Activated CD4-positive, CD25-positive, alpha-beta regulatory T cell treated with anti-CD3 and anti-CD28 coated beads, Interleukin-2, amount 50 U/mL, for 72 hours (primary cell): ENCODE measurements at places on chromosomes 6 and 20.

DNA sequence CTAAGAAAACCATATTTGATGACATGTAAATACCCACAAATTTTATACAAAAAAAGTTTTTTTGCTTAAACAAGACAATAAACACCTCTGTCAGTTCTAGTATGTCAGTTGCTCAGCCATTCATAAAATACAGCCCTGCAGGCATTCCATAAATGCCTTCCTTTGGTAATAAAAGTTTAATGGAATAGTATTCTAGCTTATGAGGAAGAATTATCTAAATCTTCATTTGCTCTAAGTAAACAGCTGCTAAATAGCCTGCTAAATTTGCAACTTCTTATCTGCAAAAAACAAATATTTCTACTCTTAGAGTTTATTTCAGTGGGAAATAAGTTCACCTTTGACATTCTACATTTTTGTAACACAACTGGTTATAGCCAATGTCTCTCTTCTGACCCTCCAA, 108.8 kb downstream of the SMLR1 start:
- no peak for DNase-seq

GRCh38 chr6:136564180-136564579, 14.0 kb upstream of the MAP7 start:
- DNase-seq = no peak

DNA sequence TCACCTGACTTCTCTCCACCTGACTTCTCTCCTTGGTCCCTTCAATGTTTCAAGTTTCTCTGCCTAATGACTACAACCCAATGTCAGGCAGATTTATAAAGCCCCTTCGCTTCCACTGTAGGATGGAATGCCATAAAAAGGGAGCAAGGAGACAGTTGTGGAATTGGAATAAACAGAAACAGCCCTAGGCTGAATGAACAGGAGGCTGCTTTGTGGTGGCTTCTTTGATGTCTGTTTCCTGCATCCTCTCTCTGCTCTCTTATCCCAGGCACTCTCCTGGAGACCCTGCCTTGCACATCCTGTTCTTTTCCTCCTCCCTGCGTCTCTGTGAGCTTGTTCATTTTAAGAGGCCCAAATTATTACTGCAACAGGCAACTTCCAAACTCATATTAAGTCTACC, 16.9 kb downstream of the MUCL3 start:
- no peak for DNase-seq

- DNase-seq = no peak
Measured at GRCh38 chr6:92879526-92879925, 539.8 kb downstream of the EPHA7 start.

DNA sequence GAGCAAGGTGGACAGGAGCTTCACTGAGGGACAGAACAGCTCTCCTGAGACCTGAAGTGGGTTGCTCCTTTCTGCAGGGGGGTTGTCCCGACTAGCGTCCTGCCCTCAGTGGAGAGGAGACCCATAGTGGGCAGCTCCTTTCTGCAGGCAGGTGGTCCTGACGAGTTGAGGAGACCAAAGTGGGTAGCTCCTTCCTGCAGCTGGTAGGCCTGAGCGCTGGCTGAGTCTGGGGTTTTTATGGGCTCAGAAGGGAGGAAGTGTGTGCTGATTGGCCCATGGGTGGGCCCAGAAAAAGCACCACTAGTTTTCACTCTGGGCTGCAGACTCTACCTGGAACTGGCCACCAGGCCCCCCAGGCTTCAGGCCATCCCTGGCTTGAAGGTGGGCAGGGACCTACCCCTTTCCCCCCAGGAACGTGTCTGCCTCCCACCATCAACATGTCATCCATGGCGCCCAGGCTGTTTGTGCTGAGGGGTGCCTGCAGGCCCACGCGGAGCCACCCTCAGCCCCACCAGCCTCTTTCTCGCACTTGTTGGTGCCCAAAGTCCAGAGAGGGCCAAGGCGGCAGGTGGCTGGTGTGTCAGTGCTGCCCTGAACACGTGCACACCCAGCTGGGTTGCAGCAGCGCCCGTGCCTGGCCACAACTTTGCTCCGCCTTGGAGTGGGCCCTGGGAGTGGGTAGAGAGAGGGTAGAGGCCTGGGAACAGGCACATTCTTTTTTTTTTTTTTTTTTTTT, 1.6 kb upstream of the DEK start:
- no peak for DNase-seq

DNA sequence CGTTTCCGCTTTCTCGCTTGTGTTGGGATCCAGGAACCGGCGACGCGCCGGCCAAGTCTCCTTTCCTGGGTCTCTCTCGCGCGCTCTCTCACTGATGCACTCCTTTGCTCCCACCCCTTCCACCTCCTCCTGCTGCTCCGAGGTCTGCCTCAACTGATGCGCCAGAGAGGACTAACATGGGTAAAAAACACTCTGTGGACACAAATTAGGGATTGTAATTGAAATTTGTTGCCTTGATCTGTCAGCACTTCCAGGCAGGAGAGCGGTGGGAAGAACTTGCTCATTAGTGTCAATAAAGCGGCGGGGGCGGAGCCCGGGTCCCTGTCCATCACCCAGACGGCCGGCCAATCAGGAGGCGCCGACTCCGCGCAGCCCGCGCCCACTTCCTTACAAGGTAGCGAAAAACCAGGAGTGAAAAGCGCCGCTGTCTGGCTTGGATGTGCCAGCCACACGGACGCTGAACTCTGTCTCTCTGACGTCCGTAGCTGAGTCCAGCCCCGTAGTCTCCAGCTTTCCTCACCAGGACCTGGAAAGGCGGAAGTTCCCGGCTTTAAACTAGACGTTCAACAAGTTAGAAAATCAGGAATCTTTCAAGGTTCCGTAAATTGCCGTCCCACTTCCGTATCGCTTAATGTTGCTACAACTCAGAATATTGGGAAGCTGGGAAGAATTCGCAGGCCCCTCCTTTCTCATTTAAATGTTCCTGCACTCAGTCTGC, at the start of gene TBX18:
TSS of gene TBX18 (minus strand) at position 267 of the 718 bp plus-strand sequence. CDS start 417 bp downstream, outside the sequence.
- no peak for DNase-seq

DNA sequence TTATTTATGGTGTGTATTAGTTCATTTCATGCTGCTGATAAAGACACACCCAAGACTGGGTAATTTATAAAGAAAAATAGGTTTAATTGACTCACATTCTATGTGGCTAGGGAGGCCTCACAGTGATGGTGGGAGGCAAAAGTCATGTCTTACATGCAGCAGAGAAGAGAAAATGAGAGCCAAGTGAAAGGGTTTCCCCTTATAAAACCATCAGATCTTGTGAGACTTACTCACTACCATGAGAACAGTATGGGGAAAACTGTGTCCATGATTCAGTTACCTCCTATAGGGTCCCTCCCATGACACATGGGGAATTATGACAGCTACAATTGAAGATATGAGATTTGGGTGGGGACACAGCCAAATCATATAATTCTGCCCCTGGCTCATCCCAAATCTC, 150.0 kb upstream of the AHI1 start:
- no peak for DNase-seq

DNA sequence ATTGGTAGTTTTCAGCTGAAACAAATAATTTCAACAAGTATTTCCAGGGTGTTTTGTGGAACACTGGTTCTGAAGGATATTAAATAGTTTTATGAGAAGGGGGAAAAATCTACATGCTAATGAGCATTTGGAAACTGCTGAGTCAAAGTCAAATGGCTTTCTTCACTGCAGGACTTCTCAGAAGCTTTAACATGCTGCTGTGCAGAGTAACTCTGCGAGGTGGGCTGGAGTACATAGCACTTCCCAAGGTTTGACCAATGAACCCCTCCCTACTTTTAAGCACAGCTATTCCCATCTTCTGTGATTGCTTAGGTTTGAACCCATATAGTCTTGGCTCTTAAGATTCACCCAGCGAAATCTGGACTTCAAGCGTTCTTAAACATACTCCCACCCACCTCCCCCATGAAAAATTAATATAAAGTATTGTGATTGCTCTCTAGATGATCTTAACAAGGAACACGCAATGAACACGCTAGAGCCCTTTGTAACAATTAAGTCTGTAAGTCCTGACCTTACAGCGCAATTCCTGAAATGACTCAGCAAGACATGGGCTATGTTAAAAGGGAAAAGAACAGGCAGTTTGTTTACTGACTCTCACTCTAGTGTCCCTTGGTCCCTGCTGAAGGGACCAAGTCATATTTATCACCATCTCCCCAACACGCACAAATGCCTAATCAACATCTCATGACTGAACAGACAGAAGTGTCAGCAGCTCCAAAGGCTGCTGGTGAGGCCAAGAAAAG, 105.2 kb downstream of the NFATC2 start:
- DNase-seq = no peak

DNA sequence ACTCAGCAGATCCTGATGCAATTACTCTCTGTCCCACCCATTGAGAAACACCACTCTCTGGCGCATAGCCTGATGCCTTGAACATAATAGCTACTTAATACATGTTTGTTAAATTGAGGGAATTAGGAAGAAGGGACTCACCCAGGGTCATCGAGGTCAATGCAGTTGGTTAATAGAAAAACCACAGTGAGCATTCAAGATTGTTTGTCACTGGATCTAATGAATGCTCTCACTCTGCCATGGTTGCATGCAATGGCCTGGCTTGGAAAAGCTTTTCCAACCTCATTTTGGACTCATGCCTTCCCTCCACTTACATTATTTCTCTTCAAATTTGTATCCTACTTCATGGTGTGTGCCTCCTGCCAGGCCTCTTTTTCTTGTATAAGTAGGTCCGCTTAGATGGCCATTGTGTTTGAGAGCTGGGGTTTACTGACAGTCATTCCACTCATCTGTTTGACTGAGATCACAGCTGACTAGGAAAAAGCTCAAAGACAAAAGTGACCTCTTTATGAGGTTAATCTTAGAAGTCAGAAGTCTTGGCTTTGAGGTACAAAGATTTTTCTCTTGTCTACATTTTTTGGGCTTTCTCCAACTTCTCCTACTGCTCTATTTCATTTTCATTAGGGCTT, 154.8 kb upstream of the RAB32 start:
- DNase-seq = no peak

DNA sequence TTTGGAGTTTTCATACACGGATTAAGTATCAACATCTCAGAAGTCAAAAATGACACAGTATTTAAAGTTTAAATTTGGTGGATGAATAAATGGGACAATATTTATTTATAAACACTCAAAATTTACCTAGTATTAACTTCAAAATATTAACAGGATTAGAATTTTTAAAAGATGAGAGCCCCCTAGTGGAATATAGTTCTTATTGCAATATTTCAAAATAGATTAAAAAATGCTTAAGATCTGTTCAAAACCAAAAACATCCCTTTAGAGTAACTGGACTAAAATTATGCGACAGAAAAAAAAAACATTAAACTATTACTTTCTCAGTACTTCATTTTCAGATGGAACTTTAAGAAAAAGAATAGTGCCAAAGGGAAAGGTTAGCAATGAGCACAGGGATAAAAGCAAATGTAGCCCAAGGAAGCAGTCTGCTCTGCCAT, 56.6 kb downstream of the SNX14 start:
- DNase-seq = no peak

DNA sequence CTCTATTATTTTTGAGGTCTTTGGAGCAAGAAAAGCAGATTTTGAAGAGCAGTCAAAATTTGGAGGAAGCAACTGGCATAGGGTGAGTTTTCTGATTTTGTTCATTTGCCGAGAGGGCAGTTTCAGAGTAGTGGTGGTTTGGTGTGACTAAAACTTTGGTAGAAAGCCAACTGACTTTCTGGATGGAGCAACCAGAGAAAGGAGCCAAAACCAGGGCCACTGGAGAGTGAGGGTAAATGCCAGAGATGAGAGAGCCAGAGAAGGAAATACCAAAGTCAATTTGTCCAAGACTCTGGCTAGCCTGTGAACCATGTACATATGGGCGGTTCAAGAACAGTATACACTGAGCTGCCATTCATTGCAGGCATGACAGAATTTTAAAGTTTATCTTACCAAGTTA, 40.5 kb upstream of the ZBTB24 start:
- no peak for DNase-seq
